ENCODE measurements at places on chromosomes 16 and 17.

DNA sequence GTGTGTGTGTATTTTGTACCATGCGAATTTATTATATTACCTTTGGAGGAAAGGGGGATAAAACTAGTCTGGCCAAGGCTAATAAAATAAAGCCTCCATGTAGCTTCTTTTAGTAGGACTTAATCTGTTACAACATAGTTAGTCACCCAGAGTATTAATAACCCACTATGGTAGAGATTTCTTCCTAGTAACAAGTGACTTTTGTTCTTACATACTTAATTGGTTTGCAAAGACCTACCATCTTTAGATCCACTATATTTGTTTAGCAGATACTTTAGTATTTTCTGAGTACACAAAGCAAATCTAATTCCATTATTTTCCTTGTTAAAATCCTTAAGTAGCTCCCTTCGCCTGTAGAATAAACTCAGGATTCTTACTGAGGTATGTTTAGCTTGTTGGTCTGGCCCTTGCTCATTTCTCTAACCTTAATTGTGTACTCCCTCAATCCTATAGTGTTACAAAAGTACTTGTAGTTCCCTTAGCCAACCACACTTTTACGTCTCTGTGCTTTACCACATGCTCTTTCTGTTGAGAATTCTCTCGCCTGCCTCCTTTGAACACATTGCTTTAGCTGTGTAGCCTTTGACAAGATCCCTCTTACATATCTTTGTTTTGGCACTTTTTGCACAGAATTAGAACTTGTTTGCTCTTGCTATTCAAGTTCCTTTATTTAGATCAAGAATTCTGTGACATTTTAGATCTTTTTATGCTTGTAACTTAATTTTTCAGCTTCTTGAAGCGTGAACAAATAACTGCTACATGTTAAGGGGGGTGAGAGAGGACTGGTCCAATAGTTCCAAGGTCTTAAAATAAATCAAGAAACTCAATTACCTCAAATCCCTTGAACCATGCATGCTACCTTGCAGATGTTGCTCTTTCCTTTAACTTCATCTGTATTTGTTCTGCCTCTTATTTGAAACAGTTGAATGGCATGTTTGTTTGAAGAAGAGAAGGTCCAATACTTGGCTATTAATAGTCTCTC, 23.8 kb downstream of the CLTC start:
- no peak for DNase-seq

- DNase-seq: no peak
Measured at GRCh38 chr16:54526916-54527315, 240.3 kb upstream of the IRX3 start.

DNA sequence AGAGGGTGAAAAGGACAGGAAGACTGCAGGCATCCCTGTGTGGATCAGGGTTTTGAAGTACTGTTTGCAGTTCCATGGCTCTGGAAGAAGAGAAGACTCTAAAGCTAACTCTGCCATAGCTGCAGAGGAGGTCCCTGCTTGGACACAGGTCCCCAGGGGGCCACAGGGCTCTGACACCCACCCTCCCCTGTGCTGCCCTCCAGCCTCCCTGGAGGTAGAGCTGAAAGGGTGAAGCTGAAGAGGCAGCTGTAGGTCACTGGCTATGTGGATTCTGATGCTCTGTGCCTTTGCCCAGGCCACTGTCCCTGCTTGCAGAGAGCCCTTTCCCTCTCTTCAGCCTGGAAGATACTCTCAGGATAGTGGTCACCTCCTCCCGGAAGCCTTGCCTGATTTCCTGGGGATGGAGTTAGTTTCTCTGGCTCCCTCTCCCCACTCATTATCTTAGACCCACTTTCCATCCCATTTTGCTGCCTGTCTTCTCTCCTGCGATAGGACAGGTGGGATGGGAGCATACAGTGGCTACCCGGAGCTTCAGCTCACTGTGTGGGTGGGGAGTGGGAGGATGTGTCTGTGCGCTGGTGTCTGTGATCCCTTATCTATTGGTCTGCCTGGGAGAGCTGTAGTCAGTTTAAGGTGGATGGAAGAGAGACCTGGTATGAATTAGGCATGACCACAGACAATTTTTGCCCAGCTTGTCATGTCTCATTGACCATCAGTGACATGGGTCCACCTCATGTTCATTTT, 89.8 kb upstream of the TMEM97 start:
- DNase-seq: no peak

DNA sequence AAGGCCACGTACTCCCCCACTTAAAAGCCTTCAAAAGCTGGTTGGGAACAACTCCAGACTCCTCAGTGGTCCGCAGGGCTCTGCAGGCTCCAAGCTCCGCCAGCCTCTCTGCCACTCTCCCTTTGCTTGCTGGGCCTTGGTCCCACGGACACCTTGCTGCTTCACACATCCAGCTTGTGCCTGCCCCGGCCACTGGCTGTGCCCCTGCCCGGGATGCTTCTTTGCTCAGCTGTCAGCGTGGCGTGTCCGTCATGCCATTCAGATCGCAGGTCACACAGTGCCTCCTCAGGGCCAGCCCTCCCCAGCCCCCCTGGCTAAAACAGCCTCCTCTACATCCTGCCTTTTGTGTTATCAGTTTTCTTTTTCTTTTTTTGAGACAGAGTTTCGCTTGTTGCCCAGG, 11.8 kb downstream of the ASPHD1 start:
- no peak for DNase-seq

- no peak for DNase-seq
Measured at GRCh38 chr16:84749815-84750214, 50.0 kb downstream of the USP10 start.

DNA sequence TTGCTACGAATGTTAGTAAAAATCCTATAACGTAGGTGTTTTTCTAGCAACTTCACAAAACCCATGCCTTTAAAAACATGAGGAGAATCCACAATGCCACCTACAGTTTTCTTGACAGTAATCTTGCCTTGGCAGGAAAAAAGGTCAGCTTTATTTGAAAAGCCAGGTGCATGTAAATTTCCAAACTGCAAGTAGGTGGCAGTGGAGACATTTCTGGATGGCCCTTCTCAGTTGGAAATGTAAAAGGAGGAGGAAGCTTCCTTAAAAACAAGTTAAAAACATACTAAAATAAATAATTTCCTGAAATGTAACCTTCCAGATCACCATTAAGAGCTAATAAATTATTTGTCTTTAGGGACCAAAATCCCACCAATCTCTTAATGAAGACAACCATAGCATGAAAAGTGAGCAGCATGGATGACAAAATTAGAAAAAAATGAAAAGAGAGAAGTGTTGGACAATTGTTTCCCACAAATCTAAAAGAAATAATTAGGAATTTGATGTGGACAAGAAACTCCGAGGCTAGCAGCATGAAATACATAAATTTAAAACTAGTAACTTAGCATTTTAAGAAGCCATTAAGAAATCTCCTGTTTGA, 152.2 kb downstream of the SNX11 start:
- DNase-seq: no peak

DNA sequence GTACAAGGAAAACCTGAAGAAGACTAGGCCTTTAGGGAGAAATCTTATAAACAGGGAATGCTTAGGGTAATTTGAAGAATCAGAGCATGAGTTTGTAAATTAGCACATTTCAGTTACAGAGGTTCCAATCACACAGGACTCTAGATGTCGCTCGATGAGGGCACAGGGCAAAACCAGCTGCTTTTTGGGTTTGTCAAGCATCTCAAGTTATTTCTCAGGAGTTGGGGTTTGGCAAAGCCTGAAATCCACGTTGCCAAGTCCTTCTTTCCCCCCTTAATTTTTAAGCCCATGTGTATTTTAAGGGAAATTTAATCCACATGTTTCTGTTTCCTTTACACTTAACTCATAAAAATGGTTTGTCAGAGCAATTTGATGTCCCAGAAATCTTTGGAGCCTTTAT, 146.9 kb downstream of the ANKFN1 start:
- no peak for DNase-seq

DNA sequence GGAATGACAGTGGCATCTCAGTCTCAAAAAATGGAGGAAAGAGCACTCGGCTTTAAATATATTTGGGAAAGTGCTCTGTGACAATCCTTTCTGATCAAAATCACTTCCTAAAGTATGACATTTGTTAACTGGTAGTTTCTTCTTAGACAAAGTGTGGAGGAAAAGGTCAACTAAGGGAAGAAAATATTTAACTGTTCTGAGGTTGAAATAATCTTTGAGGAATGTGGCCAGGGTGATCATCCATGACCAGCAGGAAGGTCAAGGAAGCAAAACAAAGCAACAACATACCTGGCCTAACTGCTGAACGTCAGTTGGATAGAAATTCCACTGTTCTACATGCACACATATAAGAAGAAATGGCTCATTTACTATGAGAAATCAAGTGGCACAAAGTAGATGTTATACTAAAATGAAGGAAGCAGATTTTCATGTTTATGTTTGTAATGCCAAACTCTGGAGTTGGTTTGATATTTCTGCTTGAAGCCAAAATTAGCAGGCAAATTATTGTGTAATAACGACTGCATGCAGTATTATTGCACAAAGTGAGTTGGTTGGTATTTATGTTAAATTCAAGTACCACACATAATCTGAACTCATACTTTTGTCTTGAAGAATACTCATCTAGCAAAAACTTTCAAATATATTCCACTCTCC, 87.3 kb upstream of the CORO6 start:
- no peak for DNase-seq

- DNase-seq: no peak
Measured at GRCh38 chr16:75475420-75475847, 10.9 kb upstream of the TMEM170A start.

DNA sequence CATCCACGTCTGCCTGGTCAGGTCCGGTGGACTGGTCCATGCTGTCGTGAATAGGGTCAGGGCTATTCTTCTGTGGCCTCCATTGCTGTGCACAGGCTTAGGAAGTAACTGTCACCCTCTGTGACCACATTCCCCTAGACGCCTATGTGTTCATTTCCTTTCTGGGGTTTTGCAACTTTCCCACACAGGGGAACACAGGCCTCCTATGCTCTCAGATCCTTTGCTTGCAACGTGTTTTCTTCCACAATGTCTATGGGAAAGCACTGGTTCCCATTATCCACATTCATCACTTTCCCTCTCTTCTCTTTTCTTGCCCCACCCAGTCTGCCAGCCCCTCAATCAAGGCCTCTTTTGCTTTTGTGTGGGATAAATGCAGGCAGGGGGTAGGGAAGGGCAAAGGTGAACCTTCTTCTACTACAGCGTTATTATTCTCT, 43.2 kb upstream of the DNAJA2 start:
- DNase-seq: no peak

DNA sequence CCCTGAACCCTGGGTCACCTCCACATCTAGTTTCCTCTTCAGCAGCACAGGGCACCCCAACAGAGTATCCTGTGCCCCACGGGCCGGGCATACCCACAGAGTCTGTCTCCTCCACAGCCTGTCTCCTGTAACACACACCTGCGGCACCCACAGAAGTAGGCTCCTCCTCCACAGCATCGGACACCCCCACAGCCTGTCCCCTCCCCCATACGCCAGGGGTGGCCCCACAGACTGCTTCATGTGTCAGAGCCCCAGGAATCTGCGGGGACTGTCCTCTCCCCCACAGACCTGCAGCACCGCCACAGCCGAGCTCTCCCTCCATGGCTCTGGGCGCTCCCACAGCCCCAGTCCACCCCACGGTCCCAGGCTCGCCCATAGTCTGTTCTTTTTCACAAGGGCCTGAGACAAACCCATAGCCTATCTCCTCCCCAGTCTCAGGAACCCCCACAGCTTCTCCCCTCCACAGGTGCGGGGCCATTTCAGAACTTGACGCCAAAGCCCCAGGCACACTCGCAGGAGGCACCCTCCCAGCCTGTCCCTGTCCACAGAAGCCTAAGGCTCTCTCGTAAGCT, 1.4 kb downstream of the KIAA0753 start:
- DNase-seq: no peak

DNA sequence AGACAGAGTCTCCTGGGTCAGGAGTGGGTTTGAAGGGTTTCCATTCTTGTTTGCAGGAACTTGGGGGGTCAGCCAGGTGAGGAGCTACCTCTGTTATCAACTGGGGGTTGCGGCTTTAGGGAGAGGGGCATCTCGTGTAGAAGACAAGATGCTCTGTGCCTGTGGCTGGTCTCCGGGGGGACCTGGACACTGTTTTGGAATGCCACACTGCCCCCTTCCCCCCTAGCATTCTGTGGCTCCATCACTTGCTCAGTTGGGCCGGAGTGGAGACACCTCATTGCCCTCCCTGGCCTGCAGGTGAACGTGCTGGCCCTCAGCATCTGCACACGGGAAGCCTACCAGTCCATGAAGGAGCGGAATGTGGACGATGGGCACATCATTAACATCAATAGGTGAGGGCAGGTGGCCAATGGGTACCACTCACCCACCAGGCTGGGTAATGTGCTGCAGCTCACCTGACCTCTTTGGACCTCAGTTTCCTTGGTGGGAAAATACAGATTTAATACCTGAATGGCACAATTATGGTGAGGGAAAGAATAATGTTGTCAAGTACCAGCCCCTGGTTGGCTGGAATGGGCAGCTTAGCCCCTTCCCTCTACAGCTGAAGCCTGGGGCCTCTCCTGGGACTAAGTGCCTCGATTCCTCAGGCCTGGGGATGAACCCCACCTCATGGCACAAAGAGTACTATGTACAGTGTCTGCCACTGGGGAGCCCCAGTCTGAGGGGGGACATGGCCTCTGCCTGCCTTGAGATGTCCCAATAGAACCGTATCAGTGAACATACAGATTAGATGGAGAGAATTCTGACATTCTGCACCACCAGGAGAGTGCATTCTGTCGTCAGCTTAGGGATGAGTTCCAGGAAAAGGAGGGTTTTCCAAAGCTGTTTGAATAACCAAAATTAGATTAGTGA, 3.3 kb upstream of the MRM1 start:
- no peak for DNase-seq

- DNase-seq: no peak
Measured at GRCh38 chr17:16121915-16122314, 93.4 kb downstream of the NCOR1 start.

DNA sequence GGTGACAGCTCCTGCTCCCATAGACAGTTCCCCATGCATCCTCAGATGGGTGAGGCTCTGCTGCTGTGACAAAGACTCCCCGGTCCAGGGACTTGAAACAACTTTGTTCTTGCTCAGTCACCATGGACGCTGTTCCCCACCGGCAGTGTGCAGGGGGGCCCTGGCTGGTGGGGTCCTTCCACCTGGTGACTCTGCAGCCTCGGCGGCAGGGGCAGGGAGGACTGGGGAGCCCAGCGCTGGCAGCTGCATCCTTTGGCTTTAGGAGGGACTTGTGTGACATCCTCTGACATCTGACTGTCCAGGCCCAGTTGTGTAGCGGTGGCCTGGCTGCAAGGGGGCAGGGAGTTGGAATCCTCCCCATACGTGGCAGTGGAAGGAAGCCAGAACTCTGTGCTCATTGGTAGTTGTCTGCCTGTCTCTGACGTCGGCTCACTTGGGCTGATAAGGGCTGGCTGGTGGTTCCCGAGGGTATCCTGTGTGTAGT, 107.3 kb downstream of the CMIP start:
- no peak for DNase-seq

DNA sequence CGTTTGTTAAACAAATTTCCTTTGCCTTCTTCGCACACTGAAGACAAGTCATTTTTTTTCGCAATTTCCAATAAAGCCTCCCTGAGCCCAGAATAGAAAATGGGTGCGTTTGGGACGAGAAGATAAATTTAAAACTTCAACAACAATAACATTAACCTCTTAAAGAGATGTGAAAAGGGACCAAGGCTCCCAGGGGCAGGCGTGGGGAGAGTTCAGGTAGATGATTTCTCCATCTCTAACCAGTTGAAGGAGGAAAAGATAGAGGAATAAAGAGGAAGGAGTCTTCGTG, 1.3 kb upstream of the HOXB4 start:
- DNase-seq: no peak

- DNase-seq: peak; percentile 95
Measured at GRCh38 chr17:49691086-49691676, 13.3 kb upstream of the SPOP start.

GRCh38 chr17:28324781-28325180, 5.8 kb downstream of the TMEM97 start:
- DNase-seq: no peak

GRCh38 chr17:79658811-79659207, 48.0 kb upstream of the RBFOX3 start:
- no peak for DNase-seq

Data from AG09309 (cell line).